AG09309 (cell line): ENCODE measurements at places on chromosomes 7 and 10.
A peak's percentile ranks its signal among the peaks of the same experiment; 100 is the strongest.

DNA sequence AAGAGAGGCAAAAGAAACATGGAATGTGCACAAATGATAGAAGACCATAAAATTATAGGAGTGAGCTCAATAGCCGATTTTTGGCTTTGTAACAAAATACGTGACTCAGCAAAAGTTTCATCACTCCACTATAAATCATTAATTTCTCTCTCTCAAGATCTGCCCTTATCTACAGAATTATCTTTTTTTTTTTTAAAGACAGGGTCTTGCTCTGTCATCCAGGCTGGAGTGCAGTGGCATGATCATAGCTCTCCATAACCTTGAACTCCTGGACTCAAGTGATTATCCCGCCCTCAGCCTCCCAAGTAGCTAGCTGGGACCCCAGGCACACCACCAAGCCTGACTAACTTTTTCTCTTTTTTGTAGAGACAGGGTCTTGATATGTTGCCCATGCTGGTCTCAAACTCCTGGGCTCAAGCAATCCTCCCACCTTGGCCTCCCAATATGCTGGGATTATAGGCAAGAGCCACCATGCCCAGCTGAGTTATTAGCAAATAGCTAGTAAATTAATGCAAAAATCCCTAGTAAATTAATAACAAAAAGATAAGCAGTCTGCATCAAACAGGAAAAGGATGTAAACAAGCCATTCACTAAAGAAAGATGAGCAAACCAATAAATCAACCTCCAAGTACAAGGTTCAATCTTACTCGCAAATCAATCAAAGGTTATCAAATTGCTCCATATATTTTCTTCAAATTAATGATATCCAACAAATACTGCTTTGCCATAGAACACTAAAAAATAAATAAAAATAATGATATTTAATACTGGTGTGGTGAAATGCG is 450.7 kb downstream of the PARD3 start:
- DNase-seq, result no peak

- DNase-seq, result no peak
Measured at GRCh38 chr7:3243680-3244079, 57.4 kb upstream of the SDK1 start.

- DNase-seq, result peak; percentile 47
Measured at GRCh38 chr10:87752566-87752965, 65.5 kb downstream of the ATAD1 start.

DNA sequence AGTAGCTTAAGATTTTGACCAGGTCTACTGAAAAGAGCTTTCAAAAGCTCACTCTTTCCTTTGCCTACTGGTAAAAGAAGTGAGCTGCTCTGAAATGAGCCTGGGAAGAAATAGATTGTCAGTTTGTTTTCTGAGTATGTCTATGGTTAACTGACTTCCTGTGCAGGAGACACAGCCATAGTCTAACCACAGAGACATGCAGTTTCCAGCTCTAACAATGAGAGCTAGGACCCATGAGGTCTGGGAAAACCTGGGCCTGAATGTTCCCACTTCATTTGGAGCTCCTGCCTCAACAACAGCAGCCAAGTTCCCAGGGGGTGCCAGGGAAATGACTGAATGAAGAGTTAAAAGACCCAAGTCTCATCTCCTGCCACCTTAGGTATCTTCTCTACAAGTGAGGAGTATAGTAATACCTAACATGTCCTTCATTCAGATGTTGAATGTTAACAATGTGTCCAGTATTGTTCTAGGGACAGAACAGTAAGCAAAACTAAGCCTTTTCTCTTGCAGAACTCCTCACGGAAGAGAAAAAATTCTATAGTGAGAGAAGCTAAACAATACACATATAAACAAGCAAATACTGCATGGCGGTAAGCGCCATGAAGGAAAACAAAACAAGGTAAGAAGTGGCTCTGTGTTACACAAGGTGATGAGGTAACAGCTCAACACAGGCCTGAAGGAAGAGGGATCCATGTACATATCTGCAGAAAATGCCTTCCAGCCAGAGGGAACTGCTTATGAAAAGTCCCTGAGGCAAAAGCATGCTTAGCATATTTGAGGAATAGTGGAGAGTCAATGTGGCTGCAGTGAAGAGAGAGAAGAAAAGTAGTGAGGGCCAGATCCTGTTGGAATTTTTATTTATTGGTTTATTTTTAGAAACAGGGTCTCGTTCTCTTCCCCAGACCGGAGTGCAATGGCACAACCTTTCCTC is 26.4 kb upstream of the ANKRD1 start:
- peak; percentile 18 for DNase-seq

DNA sequence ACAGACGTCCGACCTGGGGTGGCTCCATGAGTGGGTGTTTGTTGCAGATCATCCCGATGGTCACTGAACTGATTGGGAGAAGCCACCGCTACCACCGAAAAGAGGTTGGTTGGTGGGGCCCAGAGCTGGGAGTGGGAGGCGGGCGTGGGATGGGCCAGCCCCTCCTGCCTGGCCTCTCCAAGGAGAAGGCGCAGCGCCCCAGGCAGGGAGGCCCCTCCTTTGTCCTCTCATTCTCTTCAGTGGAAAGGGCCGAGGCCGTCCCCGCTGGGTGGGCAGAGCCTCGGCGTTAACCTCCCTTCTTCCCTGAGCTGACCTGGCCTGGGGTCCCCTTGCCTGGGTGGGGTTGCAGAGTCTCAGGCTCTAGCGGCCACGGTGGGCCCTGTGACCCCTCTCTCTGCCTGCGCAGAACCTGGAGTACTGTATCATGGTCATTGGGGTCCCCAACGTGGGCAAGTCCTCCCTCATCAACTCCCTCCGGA is 5.2 kb downstream of the MTG1 start:
- no peak for DNase-seq

DNA sequence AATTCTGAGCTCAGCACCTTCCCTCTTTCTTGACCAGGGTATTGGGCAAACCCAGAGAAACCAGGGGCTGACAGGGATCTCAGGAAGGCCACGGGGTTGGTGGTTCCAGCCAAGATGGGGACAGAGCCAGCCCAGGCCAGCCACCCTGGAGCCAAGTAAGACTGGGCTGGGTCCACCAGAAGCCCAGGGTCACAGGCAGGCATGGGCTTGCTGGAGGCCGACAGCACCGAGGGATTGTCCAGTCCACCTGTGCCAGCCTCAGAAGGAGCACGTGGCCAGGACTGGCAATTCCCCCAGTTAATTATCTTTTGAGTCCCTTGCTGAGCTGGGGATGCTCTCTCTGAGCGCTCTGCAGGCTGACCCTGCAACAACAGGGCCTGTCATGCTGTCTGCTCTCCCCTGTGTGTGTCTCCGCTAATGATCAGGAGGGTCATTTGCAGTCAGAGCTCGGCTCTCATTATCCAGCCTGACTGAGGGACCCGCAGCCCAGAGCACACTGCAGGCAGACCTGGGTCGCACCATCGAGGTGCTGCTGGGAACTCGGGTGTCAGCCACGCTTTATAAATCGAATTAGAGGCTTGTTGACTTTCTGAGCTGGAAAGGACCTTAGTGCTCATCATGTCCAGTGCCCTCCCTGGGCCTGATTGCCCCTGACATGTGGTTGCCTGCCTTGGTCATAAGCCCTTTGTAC is 69.5 kb upstream of the PPIF start:
- DNase-seq, result no peak
